Activated naive CD8-positive, alpha-beta T cell treated with anti-CD3 and anti-CD28 coated beads for 36 hours (primary cell): ENCODE measurements at places on chromosomes 3 and 15. TPM values are rescaled to one million over a fixed set of nuclear protein-coding genes. Genes with fewer than 3 reads are reported as not detected.

GRCh38 chr3:55322638-55323037 lies 164.5 kb downstream of the WNT5A start:
- DNase-seq: no peak

DNA sequence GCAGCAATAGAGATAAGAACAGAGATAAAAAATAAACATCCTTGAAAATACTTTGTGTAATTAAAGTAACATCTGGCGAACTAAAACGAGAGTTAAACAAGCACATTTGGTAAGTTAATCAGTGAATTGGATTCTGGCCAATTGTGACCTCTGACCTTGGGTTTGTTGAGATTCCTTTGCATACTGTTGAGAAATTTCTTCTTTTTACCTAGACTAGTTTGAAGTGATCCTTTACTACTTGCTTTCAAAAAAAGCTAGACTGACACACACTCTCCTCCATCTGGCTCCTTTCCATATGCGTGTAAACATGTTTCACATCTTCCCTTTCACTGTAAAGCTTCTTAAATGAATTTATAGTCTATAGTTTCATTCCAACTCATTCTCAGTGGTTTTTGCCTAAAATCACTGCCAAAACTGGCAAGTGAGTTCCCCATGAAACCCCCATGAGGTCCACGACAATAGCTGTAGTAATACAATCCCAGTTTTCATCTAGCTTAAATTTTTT lies 17.3 kb upstream of the GBE1 start:
- DNase-seq: no peak

DNA sequence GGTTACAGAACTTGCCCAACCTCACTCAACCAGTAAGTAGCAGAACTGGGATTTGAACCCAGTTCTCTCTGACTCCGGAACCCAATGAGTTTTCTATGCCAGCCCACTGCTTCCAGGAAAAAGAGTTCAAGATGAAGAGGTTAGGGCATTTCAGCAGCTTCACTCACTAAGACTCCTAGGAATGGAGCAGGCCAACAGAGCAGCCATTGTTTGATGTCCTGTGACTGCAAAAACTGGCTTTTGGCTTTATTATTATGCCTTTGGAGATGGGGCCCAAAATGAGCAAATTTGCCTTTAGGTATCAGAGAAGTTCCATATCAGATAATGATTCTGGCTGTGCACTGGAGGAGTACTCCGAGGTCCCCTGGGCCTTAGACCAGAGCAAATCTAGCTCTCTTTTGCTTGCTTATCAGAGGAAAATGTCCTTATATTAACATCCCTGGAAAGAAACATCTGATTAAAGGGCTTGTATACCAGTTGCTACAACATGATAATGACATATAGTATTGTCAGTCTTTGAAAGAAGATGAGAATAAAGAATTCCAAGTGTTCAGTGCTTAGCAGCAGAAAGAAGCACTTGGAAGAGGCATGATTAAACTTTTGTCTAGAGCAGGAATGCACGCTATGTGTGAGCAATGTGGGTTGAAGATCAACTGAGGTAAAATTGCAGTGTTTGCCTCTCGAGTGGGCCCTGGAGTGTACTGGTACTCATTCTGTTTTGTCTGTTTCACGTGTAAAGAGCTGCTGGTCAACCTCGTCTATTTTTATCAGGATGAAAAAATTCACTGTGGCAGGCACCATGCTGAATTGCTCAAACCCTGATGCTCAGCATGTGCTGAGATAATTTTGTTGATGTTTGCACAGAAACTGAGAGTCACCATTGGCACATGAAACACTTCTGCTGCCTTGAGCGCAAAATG lies 21.8 kb upstream of the KLHL24 start:
- DNase-seq: no peak

ROPN1B gene
- total RNA-seq: not detected

AP4E1 gene
- 20.9 TPM for total RNA-seq

CSTA gene
- not detected for total RNA-seq

NME9 gene
- total RNA-seq: not detected

GUCA1C gene
- not detected for total RNA-seq

FBXO40 gene
- total RNA-seq: not detected
